ENCODE measurements at places on chromosomes 6 and 20. TPM values are rescaled to one million over a fixed set of nuclear protein-coding genes. Genes with fewer than 3 reads are reported as not detected.

DNA sequence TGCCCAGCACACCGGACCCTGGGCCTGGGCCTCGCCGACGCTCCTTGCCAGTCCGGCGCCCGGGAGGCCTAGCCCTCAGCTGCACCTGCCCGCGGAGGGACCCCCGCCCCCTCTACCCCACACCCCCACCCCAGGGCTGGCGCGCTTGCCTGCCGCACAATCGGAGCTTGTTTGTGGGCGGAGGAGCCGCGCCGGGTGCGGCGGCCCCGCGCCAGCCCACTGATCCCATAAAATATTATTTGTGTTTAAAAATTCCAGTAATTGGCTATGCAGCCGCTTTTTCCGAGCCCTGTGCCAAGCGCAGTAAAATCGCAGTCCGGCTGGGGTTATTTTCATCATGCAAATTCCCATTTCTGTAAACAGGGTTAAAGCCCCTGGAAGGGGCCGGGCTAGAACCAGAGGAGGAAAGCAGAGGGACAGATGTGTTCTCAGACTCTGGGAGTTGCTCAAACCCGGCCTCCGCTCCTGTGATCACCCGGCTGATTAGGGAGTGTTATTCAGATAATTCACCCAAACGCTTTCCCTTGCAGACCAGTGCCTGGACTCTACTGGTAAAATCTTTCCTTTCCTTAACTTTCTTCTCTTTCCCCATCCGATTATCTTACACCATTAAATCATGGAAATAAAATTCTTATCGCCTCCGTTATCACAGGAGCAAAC is 93.1 kb downstream of the NCR2 start:
- no peak overlapping the region for H3K4me3 ChIP-seq
- no peaks in the 10 kb centered on the region for H3K4me1 ChIP-seq
- H3K27ac ChIP-seq, result no peak overlapping the region
- peaks cover 25% of the 10 kb centered on the region for H3K27me3 ChIP-seq

DNA sequence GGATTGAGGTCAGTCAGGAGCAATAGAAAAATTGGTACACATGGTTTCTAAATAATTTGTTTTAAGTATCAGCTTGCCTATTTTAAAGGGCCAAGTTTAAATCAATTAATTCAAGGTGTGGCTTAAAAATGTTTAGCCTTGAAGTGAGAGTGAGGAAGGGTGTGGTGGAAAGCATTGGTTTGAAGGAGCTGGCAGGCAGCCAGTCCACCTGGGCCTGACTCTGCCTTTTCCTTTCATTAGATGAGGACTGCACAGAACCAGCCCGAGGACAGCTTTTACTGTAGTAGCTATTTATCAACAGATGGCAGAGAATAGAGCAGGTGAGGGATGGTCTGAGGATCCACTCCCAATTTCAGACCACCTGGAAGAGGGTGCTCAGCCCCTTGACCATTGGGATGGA is 42.4 kb downstream of the DHX35 start:
- H3K4me1 ChIP-seq, result no peaks in the 10 kb centered on the region
- no peaks in the 10 kb centered on the region for H3K27me3 ChIP-seq
- peaks cover 92% of the 10 kb centered on the region for H3K36me3 ChIP-seq
- no peak for DNase-seq

The BMP2 gene
- not detected for total RNA-seq

The CD40 gene
- total RNA-seq, result 2.1 TPM

GRCh38 chr6:30884521-30885480 is 482 bp downstream of the DDR1 start:
- H3K4me3 ChIP-seq, result peak overlapping the region; percentile 54
- peak; percentile 78 for DNase-seq
- H3K27ac ChIP-seq, result peak overlapping the region; percentile 70
- H3K27me3 ChIP-seq, result no peaks in the 10 kb centered on the region

DNA sequence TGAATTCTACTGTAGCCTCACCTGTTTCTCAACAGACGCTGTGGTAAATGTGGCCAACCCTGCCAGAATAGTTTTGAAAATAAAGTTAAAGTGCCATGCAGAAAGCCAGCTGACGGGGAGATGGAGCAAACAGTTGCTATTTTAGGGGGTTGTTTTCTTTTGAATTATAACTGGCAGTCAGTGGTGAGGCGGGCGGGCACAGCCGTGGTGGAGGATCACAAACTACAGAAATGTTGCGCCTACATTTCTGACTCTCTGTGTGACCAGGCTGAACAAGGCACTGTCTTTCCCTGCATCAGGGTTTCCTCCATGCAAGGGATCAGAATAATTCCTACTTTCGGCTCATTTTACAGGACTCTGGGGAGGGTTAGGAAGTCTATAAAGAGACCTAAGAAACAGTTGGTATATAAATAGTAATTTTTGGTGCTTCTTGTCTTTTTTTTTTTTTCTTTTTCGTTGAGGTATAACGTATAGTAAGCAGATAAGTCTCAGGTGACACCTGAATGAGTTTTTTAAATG is 17.2 kb downstream of the CHMP4B start:
- peaks cover 10% of the 10 kb centered on the region for H3K36me3 ChIP-seq
- H3K27ac ChIP-seq, result no peak overlapping the region
- DNase-seq, result no peak
- no peak overlapping the region for H3K4me3 ChIP-seq
- no peaks in the 10 kb centered on the region for H3K27me3 ChIP-seq

The FAXC gene
- total RNA-seq, result not detected

DNA sequence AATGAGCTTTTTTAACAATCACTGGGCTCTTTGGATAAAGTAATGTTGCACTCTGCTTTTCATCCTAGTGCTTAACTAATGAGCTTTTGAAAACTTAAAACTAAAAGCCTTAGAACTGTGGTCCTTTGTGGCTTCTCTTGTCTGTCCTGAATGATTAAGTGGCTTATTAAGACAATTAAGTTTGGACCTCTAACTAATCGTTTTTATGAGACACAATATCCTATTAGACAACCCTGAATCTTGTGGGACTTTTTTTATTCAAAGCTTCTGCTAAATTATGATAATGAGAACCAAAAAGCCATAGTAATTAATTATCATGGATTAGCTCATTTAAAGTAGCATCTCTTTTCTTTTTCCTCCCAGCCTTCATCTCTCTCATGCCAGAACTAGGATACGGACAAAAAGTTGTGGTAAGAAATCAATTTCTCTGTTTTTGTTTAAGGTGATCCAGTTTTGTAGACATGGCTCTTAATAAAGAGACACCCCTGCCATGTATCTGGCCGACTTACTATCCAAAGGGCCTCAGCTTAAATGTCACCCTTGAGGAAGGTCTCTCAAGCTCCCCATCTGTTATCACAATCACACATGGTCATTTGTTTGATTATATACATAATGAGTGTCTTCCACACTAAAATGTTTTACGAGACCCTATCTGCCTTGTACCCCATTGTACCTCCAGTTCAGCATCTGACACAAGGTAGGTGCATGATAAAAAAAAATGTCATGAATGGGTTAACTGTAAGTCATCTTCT is 384.4 kb upstream of the IRAK1BP1 start:
- no peak overlapping the region for H3K27ac ChIP-seq
- DNase-seq, result no peak
- H3K4me1 ChIP-seq, result no peaks in the 10 kb centered on the region
- no peak overlapping the region for H3K4me3 ChIP-seq
- no peaks in the 10 kb centered on the region for H3K36me3 ChIP-seq
- no peaks in the 10 kb centered on the region for H3K27me3 ChIP-seq

The NMBR gene
- not detected for total RNA-seq

The OGFR gene
- total RNA-seq, result 33.1 TPM

DNA sequence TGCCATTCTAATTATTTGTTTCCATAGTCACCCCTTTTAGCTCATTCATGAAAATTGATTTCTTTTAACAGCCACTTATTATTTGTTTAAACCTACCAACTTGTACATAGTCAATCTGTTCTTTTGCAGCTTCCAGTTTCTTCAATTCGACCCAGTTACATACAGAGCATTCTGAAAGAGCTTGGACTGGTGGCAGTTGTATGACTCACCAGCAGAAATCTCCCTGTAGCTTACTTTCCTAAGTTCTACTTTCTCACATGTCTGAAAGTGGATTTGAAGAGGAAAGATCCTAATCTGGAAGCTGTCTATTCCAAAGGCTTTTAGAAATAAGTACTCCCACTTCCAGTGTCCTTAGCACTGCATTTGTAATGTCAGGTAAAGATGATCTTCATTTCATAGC is 447.9 kb downstream of the HTR1B start:
- no peak for DNase-seq
- H3K36me3 ChIP-seq, result no peaks in the 10 kb centered on the region
- H3K4me1 ChIP-seq, result no peaks in the 10 kb centered on the region
- no peak overlapping the region for H3K27ac ChIP-seq
- no peaks in the 10 kb centered on the region for H3K27me3 ChIP-seq

DNA sequence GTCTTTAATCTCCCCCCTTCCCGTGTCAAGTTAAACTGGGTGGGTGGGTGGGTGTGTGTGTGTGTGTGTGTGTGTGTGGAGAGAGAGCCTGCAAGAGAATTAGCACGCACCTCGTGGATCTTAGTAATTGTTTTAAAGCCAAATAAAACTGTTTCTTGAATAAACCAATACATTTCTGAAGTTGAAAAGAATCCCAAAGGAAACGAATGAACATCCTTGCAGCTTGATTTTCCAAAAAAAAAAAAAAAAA is 381 bp upstream of the BICRAL start:
- H3K36me3 ChIP-seq, result no peaks in the 10 kb centered on the region
- H3K4me1 ChIP-seq, result peaks cover 47% of the 10 kb centered on the region
- peak overlapping the region; percentile 77 for H3K4me3 ChIP-seq
- peak overlapping the region; percentile 91 for H3K27ac ChIP-seq
- H3K27me3 ChIP-seq, result no peaks in the 10 kb centered on the region
